ENCODE measurements at places on chromosomes 2 and 18.

DNA sequence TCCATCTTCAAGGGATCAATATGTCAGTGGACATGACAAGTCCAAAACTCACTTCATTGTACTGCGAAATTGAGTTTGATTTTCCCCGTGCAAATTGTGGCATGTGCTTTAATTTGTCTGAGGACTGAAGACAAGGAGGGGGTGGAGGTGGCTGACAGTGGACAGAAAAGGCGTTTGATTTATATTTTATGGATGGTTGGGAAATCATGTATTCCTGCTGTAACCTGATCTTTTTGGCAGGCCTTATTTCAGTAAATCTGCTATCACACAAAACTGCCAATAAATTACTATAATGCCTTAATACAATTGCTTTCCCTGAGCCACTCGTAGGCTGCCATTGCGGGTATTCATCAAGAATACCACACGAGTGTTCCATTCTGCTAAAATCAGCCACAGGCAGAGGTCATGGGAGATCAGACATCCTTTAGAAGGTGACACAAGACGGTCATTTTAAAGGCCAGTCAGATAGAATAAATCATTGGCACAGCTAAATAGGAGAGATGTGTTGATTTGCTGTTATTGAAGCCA is 720.5 kb downstream of the MBD2 start:
- DNase-seq = no peak

- DNase-seq = no peak
These were observed 10.0 kb downstream of the NGEF start for GRCh38 chr2:233002829-233003657.

DNA sequence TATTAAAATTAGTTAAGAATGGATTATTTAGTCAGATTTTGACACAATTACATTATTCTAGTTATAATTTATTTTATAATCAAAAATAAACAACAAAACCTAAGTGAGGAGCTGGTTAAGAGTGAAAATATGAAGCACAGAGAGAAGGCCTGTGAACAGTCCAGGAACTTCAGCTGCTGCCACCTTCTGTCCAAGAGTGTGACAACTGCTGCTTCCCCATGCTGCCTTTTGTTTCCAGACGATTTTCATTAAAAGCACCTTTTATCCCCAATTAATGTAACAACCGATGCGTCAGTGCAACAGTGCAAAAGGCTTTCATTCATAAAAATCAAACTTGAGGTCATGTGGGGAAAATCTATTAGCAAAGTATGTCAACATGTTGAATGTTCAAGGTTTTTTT is 363.6 kb downstream of the CTNNA2 start:
- DNase-seq = no peak

- no peak for DNase-seq
These were observed 19.0 kb upstream of the FEZ2 start for GRCh38 chr2:36616947-36617346.

GRCh38 chr2:60678551-60678950 is 77.5 kb upstream of the PAPOLG start:
- DNase-seq = no peak

DNA sequence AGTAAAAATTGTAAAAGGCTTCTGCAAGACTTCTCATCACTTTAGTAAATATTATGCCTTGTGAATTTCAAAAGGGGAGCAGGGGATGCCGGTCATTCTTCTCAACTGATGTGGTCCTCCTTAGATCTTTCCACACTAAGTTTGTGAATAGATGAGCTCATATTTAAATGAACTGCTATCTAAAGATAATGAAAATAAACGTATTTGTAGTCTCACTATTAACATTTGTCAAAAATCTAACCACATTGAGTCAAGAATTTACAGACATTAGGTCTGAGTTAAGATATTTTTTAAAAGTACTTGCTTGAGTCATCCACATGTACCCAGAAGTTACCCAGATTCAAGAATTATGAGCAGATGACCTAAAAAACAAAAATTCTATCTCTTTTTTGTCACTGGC is 6.5 kb downstream of the PRPF40A start:
- DNase-seq = no peak

- DNase-seq = no peak
These were observed 65.7 kb upstream of the DARS1 start for GRCh38 chr2:136051001-136051724.

- no peak for DNase-seq
These were observed 2113.3 kb upstream of the PIK3C3 start for GRCh38 chr18:39841482-39842365.

DNA sequence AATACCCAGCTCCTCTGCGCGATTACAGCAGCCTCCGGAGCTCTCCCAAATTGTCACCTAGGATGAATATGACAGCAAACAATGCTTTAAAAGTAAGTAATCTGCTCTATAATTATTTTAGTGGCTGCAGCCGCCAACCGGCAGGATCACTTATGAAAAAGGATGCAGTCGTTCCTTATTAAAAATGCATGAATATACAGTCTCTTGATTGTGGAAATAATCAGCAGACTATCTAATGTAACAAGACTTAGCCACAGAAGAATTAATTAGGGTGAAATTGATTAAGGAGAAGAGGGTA is 71.8 kb upstream of the STPG4 start:
- no peak for DNase-seq

GRCh38 chr2:189151906-189152305 is 27.7 kb downstream of the COL5A2 start:
- no peak for DNase-seq

- no peak for DNase-seq
These were observed 97.4 kb downstream of the FSIP2 start for GRCh38 chr2:185835974-185836373.

DNA sequence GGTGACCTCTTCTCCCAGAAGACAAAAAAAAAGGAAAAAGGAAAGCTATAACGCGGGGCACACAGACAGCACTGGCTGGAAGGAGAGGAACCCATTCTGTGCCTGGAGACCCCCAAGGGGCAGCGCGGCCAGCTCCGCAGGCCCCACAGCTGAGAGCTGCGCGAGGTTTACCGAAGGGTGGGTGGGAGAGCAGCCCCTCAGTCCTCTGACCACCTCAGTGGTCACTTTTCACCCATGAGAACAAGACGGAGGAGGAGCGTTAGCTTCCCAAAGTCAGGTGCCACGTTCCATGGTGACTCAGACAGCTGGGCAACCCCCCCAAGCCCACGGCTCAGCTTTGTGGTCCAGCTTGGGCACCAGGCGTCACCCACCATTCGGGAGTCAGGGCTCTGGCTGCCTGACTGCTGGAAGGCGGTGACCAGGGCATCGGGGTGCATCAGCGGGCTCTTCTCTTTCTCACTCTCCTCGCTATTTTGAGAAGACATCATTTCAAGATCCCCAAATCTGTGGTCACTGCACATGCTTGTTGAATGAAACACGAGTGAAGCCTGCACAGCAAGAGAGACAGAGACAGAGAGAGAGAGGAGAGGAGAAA is 35.2 kb downstream of the RPL31 start:
- no peak for DNase-seq

- DNase-seq = no peak
These were observed 14.3 kb upstream of the TANC1 start for GRCh38 chr2:158953926-158954763.

DNA sequence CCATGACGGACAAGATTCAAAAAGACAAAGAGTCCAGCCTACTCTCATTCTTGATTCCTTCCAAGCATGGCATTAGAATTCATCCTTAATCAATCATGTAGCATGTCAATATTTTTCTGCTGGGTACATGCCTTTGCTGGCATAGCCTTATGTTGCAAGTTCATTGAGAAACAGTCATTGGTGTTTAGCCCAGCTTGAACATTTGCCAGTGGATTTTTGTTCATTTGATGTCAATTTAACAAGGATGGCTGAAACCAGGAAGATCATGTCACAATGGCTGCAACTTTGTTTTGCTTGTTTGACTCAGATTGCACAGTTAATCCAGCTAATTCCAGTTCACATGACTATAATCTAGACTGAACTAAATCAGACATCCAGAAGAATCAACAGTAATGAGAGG is 1132.2 kb downstream of the LRP1B start:
- no peak for DNase-seq

- no peak for DNase-seq
These were observed 190.8 kb downstream of the RNF152 start for GRCh38 chr18:61702007-61702406.

DNA sequence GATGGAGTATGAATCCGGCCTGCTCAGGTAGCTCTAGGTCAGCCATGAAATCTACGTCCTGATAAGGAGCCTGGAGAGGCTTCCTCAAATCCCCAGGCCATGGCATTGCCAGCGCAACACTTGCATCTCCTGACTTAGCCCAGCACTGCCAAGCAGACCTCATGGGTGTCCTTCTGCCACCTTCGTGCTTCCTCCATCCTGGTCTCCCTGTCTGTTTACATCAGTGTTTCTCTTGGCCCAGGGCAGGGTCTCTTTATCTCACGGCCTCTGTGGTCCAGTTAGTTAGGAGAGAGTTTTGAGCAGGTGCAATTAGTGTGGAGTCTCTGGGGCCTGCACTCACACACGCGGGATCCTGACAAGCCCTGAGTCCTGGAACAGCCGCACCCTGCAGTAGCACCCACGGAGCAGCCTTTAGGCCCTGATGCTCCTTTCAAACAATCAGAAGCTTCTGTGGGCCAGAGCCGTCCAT is 193.1 kb upstream of the ARL4C start:
- DNase-seq = no peak

GRCh38 chr2:159564081-159564480 is 52.3 kb downstream of the BAZ2B start:
- no peak for DNase-seq

GRCh38 chr2:10932345-10933151 is 20.8 kb downstream of the KCNF1 start:
- DNase-seq = no peak

GRCh38 chr2:36351736-36352349 is 3.7 kb upstream of the CRIM1 start:
- no peak for DNase-seq

GRCh38 chr2:240454106-240454901 is 18.8 kb downstream of the GPC1 start:
- DNase-seq = no peak

DNA sequence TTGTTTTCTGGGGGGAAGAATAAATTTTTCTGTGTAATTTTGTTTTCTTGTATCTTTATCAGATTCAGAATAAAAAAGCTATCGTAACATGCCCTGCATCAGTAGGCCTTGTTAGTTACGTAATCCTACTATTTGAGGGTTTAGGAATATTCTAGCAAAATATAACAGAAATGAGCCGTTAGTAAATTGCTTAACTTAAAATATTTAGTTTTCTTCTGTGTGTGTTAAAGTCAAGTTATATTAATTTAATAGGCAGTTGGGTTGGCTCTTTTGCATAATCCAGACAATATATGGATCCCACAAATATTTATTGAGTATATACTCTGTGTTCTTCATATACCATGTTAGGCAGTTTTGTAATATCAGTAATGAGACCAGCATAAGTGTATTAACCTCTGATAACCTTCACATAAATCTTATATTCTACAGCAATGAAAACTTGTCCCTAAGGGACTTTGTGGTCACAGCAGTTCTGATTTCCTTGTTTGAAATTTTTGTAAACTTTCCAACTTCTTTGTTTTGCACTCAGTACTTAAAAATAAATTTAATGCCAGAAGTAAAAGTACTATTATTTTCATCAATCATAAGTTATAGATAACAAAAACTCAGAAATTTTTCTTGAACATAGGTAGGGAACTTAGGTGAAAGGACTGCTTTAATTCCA is 151.9 kb downstream of the FMNL2 start:
- DNase-seq = no peak

DNA sequence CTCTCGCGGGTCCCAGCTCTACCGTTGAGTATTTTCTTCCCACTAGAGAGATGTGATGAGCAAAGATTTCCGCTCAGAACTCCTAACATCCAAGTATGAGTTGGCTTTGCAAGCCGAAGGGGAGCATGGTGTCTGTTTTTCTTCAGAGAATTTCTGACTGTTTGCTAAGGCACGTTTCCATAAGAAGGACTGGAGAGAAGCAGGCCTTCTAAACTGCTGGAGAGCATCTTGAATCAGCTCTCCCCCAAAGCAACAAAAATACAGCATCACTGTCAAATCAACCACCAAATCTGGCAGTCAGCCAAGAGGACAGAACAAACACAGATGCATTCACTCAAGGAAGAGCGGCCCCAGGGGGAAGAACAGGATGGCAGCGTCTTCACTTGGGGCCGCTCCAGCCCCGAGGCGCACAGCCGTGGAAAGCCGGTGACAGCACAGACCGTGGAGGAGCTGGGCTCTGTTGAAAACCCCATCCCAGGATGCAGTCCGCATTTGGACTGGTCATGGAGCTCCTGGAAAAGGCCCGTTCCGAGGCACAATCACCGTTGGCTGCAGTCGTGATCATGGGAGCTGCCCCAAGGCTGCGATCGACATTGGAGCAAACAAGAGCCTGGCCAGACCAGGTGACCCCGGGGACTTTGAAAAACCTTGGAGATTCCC is 101.4 kb downstream of the NFATC1 start:
- DNase-seq = no peak

- no peak for DNase-seq
These were observed 33.0 kb downstream of the FHOD3 start for GRCh38 chr18:36330435-36331052.

- no peak for DNase-seq
These were observed 186.3 kb downstream of the EN1 start for GRCh38 chr2:118661179-118661578.

- DNase-seq = no peak
These were observed 86.0 kb upstream of the AFF3 start for GRCh38 chr2:100228415-100228814.

- DNase-seq = no peak
These were observed 21.1 kb upstream of the GALNT5 start for GRCh38 chr2:157236404-157236803.

DNA sequence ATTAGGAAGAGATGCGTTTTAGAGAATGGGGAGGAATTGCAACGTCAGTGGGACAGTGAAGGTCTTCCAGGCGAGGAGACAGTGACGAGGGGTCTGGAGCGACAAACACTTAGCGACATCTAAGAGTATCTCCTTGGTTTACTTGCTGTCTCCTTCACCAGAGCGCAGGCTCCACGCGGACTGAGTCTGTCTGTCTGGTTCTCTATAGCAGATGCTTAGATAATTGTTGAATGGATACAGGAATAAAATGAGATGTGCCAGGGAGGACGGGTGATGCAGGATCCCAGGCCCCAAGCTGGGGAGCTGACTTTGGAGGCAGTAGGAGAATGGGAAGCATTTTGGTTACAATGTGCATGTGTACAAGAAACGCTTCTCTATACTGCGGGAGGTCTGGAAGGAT is 56.9 kb upstream of the SMAD7 start:
- no peak for DNase-seq

DNA sequence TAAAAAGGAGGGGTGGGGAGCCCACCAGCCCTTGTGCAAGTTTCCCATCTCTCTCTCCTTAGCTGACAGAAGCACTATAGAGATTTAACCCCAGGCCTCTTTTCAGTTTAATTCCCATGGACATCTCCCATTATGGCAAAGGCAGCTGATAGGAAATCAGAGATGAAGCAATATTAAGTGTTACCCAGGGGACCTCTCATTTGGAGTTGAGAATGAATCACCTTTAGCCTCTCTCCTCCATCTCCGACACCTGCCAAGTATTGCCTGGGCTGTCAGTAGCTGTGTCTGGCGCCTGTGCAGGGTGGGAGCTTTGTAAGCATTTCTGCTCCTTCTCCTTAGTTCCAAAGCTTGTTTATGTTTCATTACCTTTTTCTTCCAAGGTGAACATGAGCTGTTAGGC is 109.0 kb downstream of the AQP4 start:
- DNase-seq = no peak

- DNase-seq = no peak
These were observed 81.4 kb upstream of the PKDCC start for GRCh38 chr2:41966431-41966893.

- DNase-seq = no peak
These were observed 35.0 kb downstream of the SRSF7 start for GRCh38 chr2:38716185-38716584.

All from CD4-positive, alpha-beta T cell treated with Interferon gamma for 1 hour (primary cell).